ENCODE measurements at places on chromosomes 1 and 21. TPM values are rescaled to one million over a fixed set of nuclear protein-coding genes. Genes with fewer than 3 reads are reported as not detected.

The ANGPTL3 gene
- total RNA-seq: not detected

The OR2L3 gene
- total RNA-seq: not detected

The NTRK1 gene
- total RNA-seq: 0.69 TPM

The KPRP gene
- total RNA-seq: not detected

The TMEM61 gene
- 0.30 TPM for total RNA-seq

The NPPA gene
- 5.5 TPM for total RNA-seq

GRCh38 chr1:3306583-3307291 lies 147.7 kb upstream of the ARHGEF16 start:
- no peak for DNase-seq

GRCh38 chr21:27213303-27213702 lies 246.4 kb upstream of the ADAMTS5 start:
- DNase-seq: no peak

DNA sequence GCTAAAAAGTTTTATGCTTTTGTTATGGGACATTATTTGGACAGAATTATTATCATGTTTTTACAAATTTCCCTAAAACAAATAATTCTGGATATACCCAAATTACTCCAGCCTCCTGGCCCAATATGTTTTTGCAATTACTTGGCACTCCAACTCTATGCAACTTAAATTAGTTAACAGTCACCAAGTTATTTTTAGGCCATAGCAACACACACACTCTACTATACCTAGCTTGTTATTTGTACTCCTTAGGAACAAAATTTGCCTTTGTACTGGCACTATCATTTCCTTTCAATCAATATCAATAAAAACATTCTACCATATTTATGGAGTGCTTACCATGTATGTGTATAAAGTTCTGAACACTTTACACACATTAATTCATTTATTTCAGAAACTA lies 7.7 kb downstream of the DUSP10 start:
- DNase-seq: no peak

DNA sequence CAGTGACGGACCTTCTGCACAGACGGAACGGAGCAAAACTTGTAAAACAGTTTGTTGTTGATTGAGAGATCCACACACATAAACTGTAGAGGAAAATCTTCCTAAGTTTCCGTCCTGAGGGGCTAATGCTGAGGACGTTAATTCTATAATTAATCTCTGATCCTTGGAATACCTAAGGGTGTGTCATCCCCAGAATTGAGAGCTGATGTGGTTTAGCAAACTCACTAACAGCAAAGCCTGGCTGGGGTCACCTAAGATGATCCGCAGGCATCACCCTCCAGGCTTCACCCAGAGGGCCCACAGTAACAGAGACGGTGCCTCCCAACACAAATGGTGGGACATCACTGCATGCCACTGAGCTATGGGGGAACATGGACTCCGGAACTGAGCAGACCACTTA lies 97.5 kb downstream of the SMYD2 start:
- no peak for DNase-seq

DNA sequence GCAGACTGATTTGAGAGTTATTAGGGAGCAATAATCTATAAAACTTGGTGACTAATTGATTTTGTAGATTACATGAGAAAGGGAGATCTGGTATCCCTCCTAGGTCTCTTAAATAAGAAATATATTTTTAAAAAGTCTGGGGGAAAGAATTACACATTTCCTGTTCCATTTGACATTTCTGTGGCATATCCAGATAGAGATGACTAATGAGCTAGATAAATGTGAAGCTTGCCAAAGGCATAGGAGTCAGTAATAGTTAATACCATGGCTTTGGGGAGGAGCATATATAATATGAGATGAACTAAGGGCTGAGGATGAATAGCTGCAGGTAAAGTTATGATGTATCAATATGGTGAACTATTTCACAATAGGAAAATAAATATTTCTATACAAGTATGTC lies 663.7 kb downstream of the PTPRC start:
- no peak for DNase-seq

DNA sequence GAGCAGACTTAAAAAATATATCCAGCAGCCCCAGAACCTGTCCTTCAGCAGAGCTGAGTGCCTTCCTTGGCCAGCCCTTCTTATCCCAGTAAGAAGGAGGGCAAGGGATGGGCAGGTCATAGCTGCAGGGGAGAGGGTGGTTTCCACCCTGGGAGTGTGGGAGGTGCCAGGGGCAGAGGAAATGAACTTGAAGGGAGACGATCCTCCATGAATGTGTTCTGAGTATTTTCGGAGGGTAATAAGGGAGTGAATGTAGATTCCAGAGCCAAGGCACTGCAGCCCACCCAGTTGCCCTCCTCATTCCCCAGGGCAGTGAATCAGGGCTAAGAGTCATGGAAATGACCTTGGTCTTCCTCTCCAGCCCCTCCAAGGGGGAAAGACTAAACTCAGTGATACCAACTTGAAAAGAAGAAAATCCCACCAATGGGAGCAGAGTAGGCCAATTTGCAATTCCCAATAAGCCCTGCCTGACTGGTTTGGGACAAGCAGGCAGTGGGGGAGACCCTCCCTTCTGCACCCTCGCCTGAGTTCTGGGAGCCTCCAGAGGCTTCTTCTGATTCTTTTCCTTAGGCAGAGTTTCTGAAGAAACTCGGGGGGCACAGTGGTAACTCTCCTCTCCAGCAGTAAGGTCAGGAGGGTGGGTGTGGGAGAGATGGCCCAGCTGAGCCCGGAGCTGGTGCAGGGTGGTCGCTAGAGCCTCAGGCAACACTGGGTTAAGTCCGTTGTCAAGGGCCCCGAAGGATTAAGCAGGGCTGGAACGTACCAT lies 4.2 kb downstream of the MYOG start:
- no peak for DNase-seq

DNA sequence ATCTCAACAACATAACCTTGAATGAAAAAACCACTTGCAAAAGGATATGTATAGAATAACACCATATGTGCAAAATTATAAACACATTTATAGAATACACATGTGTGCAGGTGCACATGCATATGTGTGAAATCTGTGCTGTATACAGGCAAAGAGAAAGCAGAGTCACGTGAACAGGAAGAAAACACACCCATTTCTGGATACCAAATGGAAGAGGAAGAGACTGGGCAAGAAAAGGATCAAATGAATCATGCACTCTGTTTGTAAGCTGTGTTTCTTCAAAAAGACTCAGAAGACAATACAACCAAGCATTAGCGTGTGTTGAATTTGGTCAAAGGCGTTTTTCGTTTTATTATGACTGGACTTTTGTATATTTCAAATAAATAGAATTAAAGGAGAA lies 111.3 kb upstream of the ERG start:
- DNase-seq: no peak

GRCh38 chr21:42276076-42276475 lies 39.1 kb downstream of the TFF3 start:
- DNase-seq: no peak

GRCh38 chr1:87179076-87179810 lies 149.4 kb upstream of the LMO4 start:
- DNase-seq: no peak

DNA sequence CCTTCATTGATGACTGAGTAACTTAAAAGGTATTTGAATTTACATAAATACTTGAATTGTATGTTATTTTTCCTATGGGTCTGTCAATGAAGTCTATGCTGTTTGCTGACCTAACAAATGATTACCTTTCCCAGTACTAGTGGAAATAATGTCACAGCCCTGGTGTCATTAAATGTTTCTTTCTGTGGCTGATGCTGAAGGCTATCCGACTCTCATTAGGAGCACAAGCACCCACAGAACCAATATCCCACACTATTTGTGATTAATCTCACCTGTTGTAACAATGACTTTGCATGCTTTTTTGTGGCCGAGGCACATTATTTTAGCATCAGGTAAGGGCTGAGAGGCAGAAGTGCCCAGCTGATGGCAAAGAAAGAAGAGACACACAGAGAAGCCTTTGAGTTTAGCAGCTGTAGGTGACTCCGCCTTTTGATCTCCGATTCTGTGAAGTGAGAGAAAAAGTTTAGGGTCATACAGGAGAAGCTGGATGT lies 25.8 kb upstream of the TRIM45 start:
- no peak for DNase-seq

DNA sequence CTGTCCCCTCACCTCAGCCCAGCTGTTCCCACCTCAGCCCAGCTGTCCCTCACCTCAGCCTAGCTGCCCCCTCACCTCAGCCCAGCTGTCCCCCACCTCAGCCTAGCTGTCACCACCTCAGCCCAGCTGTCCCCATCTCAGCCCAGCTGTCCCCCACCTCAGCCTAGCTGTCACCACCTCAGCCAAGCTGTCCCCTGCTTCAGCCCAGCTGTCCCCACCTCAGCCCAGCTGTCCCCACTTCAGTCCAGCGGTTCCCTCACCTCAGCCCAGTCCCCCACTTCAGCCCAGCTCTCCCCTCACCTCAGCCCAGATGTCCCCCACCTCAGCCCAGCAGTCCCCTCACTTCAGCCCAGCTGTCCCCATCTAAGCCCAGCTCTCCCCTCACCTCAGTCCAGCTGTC lies 88.4 kb upstream of the CSF3R start:
- no peak for DNase-seq

DNA sequence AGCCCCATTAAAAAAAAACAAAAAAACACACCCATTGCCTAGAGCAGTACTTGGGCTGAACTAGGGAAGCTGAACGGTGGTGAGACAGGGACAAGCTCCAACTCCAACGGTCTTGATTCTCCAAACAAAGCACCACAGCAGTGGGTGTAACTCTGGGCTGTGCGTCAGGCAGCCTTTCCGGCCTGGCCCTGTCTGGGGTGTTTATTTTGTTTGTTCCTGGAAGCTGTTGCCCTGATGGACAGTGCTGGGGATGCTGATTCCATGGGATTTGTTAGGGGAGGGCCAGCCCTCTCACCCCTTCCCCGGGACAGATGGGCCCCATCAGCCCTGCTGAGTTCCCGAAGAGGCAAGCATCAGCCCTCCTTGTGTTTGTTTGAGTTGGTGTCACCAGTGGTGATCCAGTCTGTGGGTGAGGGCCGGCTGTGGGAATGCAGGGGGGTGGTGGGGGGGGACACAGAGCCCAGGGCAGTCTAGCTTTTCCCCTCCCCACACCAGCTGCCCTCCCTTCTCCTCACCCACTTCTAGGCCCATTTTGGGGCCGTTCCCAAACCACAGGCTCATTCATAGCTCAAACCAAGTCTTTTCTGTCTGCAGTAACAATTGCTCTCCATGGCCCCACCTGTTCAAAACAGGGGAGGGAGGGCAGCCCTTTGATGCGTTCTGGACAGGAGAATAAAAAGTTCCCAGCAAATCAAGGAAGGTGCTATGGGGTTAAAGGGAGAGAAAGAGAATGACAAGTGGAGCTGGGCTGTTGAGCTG lies 4.5 kb downstream of the WNT2B start:
- DNase-seq: no peak

DNA sequence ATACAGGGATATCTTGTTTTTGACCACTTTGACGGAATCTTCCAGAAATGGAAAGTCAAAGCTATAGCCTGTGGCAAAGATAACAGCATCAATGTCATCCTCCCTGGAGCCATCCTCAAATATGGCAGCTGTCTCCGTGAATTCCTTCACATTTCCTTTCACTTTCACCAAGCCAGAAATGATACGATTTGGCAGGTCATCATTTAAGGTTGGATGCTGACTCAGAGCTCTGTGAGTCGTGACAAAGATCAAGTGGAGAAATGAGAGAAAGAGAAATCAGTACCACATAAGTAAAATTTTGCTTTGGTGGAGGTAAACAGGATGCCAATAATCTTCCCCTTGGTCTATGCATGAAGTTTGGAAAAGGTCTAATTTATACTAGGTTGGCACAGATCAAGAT lies 23.9 kb downstream of the FMO5 start:
- DNase-seq: no peak

- DNase-seq: no peak
Observed at GRCh38 chr1:184745110-184745509, 9.5 kb downstream of the EDEM3 start.

GRCh38 chr1:100188617-100189016 lies 10.6 kb upstream of the LRRC39 start:
- no peak for DNase-seq

GRCh38 chr1:83113652-83114051 lies 885.3 kb downstream of the TTLL7 start:
- no peak for DNase-seq
